Thoracic aorta (tissue), 2 donors: ENCODE measurements at places on chromosomes 7 and 10. TPM values are rescaled to one million over a fixed set of nuclear protein-coding genes. Genes with fewer than 3 reads are reported as not detected.

SCART1 gene
- total RNA-seq: 12.1 TPM

CALN1 gene
- not detected for total RNA-seq

USP54 gene
- 45.1 TPM for total RNA-seq

CNPY1 gene
- total RNA-seq: not detected

DNAAF5 gene
- 23.4 TPM for total RNA-seq

TMEM236 gene
- total RNA-seq: 2.0 TPM

C10orf95 gene
- total RNA-seq: not detected

TMEM139 gene
- not detected for total RNA-seq

CLDN4 gene
- total RNA-seq: not detected

HPSE2 gene
- total RNA-seq: 1.1 TPM

ITIH2 gene
- not detected for total RNA-seq

ZNF804B gene
- not detected for total RNA-seq

GBX1 gene
- total RNA-seq: not detected

SPDYE2 gene
- total RNA-seq: not detected

TAS2R3 gene
- total RNA-seq: not detected

FAM185A gene
- total RNA-seq: 19.0 TPM

EGFR gene
- 56.7 TPM for total RNA-seq

SFRP5 gene
- 0.41 TPM for total RNA-seq

EBLN1 gene
- total RNA-seq: not detected

GARIN1A gene
- 0.81 TPM for total RNA-seq

NKX1-2 gene
- total RNA-seq: not detected
